Stimulated activated CD4-positive, alpha-beta T cell treated with anti-CD3 and anti-CD28 coated beads, Interleukin-15, amount 100 ng/mL, for 24 hours (primary cell): ENCODE measurements at places on chromosomes 12 and 14.

DNA sequence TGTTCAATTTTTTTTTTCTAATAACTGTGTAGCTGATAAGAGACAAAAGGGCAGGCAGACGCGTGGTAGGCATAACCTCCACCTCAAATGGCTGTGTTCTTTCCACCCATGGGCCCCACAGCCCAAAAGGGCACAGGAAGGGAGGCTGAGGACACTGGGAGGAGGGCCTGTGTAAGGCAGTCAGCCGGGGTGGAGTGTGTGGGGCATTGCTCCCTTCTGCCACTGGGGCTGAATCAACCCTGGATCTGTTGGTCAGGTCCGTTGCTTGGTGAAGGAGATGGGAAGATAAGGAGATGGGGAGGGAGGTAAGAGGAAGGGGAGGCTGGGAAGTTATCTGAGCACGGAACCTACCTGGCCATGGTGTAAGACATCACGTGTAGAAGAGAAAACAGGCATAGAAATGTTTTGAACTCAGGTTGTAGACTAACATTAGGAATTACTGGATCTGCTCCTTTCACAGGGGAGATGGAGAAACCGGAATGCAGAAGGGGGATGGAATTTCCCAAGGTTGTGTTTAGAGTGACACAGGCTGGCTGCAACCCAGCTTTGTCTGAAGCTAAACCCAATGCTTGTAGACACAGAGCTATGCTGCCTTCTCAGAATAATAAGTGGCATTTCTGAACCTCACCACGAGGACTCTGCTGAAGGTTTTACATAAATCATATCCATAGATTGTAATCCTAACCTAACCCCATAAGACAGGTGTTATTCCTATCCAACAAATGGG, 138.5 kb upstream of the NOS1 start:
- no peak for DNase-seq

- DNase-seq = no peak
These were observed 31.0 kb downstream of the ITGA7 start for GRCh38 chr12:55676707-55677106.

DNA sequence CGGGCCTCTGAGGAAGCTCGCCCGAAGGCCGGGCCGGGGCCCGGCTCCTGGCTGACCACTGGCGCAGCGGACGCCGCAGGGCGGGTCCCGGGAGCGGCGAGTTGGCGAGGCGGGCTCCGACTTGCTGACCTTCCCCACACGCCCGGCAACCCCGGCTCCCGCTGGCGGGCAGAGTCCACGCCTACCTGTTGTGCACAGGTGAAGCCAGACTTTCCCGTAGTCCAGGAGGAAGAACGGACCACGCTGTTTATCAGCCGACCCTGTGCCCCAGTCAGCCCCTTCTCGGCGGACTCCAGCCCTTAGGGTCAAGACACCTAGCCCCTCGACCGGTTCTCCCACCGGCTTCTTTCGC, 407 bp downstream of the HEATR5A start:
- peak; percentile 23 for DNase-seq

- DNase-seq = no peak
These were observed 26.4 kb downstream of the DEGS2 start for GRCh38 chr14:100132903-100133510.
